IPS DF 6.9 (cell line): ENCODE measurements at places on chromosomes 13 and 19.

- no peak for DNase-seq
Measured at GRCh38 chr13:97231829-97232196, 9.7 kb downstream of the MBNL2 start.

GRCh38 chr13:50994651-50995050 lies 85.1 kb downstream of the RNASEH2B start:
- DNase-seq, result no peak

DNA sequence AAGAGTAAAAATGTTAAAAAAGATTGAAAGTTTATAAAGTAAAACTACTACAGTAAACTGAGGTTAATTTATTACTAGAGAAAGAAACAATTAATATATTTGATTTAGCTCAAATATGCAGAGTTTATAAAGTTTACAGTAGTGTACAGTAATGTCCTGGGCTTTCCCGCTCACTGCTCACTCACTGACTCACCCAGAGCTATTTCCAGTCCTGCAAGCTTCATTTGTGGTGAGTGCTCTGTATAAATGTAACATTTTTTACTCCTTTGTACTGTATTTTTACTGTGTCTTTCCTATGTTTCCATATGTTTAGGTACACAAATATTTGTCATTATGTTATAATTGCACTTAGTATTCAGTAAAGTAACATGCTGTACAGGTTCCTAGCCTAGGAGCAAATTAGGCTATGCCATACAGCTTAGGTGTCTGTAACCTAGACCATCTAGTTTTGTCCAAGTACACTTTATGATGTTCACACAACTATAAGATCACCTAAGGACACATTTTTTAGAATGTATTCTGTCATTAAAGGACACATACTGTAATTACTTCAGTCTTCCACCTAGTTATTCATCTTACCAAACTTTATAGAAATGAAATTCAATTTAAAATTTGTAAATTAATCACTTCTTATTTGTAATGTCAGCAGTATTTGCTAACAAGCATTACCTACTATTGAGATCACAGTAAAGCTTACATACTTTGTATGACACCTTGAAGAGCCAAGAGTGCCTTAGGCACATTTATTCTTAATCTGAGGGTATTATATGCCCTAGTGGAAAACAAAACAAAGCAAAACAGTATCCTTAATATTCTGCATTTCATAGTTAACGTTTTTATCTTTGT lies 683.4 kb downstream of the PCDH9 start:
- DNase-seq, result no peak

GRCh38 chr13:73190477-73190876 lies 131.7 kb downstream of the KLF5 start:
- no peak for DNase-seq

DNA sequence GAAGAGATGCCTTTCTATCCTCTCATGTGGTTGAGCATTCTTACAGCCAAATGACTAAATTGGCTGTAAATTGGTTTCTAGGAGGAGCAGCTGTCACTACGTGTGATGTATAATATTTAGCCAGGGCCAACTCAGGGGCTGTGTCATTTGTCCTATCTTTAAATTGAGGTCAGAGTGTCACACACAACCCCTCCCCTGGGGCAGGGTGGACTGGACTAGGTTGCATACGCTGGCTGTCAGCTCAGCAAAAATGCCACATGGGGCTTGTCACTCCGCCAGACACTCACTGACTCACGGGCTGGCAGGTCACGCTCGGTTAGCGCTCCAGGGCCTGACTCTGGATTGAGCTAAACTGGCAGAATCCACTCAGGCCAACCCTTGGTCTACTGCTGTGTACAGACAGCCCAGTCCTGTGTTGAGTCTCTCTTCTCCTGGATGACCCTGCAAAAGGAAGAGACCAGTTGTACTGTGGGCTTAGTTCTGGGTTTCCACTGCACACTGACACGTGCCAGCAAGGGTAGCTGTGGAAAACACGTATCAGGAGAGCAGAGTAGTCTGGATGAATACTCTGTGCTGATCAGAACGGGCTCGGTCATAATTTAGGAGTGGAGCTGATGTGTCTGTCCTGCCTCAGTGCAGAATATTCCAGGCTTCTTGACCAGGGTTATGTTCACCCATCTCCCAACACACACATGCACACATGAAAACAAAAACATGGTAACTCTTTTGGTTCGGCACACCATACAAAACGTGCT lies 29.1 kb downstream of the SHISA2 start:
- no peak for DNase-seq

DNA sequence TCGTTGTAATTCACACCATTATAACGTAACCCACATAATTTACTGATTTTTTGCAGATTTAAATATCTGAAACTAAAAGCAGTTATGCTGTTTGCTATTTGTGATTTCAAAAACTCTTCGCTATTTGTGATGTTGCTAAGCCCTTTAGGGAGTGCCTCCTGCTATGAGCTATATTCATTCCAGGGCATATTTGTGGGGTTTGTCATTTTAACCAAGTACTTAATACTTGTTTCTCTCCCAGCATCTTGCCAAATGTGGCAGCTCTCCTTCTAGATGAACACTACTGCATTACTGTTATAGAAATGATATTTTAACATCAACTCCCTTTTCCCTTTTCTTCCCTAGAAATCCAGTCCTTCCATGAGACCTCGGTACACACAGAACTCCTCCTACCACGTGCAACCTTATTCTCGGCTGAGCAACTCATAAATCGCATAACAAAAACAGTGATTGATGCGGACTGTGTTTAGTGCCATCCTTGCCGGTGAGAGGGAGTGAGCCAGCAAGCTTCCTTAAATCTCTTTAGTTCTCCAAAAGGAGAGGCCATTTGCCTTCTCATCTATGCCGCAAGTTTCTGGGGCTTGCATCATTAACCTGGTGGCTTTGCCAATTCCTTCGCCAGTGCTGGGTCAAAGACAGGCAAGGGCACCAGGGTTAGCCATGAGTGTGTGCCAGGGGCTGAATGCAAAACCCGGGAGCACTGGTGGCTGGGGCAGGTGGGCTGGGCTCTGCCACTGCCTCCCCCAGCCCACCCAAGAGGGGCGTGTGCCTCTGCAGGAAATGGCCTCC lies 33.4 kb downstream of the RFX2 start:
- no peak for DNase-seq

DNA sequence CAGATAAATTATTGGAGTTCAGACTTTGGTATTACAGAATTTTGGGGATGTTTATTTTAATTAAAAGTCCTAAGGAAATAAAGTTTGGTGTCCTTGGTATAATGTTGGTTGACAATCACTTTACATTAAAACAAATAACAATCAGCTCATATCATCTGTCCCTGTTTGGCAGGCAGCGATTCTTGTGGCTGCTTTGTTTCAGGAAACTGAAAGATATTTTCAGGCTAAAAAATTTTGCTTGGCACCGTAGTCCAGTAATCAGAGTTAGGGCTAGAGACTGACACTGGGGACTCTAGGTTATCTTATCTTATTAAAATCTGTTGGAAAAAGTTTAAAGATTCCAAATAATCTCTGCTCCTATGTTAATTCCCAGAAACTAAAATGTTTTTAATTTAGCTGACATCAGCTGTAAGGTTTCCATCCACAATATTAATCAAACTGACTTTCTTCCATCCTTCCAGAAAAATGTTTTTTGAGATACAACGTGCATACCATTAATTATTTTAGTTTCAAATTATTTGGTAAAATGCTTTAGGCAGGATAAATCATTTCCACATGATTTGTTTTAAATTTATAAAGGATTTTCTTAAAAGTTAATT lies 97.6 kb downstream of the ZIC5 start:
- no peak for DNase-seq

- DNase-seq, result no peak
Measured at GRCh38 chr19:29372091-29372415, 153.7 kb upstream of the VSTM2B start.

DNA sequence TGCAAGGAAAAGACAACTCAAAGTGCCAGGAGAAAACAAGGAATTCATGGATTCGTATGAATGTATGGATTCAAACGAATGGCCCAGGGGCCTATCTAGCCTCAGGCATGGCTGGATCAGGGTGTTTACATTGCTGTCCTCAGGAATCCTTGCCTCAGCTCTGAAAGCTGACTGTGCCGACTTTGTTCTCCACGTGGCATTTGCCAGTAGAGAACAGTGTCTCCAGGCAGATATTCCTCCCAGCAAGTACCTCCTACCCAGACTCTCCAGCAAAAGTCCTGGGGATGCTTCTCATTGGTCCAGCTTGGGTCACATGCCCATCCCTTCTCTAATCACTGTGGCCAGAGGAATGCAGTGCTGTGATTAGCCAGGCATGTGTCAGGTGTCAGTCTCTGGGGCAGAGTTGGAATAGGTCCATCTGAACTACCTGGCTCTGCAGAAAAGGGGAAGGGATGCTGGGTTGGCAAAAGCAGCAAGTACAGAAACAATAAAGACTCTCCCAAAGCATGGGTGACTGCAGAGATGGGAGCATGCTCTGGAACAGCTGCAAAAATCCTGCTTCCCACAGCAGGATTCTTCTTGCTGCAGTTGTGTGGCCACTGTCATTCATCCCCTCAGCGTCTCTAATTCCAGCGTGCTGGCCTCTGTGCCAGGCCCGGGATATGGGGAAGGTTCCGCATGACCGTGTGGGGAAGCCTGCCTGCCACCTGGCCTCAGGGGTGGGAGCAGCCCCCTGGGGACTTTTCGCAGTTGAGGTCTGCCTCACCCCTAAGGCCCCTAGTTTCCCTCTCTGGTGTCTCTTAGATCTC lies 30.0 kb downstream of the CCNE1 start:
- no peak for DNase-seq

DNA sequence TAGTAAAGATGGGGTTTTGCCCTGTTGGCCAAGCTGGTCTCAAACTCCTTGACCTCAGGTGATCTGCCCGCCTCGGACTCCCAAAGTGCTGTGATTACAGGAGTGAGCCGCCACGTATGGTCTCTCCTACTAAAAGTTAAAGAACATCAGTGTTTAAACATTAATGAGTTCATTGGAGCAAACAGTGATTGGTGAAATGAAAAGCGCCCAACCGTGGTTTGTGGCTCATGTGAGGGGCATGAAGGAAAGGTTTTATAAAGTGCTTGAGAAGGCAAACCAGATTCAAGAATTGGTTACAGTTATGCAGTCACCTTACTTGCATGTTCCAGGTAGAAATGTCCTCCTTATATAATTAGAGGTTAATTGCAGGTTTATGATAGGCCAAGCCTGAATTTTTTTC lies 109.5 kb downstream of the ZNF675 start:
- no peak for DNase-seq

DNA sequence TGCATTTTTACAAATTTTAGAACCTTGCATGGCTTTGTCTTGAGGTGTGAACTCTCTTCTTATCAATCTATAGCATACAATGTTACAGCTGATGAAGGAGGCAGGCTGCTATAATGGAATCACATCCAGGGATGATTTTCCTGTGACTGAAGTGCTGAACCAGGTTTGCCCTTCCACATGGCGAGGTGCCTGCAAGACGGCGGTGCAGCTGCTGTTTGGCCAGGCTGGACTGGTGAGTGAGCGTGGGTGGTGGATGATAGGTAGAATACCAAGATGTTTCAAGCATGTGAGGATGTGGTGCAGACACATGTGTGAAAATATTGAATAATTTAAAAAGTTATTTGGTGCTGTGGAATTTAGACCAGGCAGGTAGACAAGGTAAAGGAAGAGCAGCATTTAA lies 34.9 kb upstream of the GPI start:
- no peak for DNase-seq

- DNase-seq, result no peak
Measured at GRCh38 chr19:1213391-1214286, 8.1 kb downstream of the STK11 start.

DNA sequence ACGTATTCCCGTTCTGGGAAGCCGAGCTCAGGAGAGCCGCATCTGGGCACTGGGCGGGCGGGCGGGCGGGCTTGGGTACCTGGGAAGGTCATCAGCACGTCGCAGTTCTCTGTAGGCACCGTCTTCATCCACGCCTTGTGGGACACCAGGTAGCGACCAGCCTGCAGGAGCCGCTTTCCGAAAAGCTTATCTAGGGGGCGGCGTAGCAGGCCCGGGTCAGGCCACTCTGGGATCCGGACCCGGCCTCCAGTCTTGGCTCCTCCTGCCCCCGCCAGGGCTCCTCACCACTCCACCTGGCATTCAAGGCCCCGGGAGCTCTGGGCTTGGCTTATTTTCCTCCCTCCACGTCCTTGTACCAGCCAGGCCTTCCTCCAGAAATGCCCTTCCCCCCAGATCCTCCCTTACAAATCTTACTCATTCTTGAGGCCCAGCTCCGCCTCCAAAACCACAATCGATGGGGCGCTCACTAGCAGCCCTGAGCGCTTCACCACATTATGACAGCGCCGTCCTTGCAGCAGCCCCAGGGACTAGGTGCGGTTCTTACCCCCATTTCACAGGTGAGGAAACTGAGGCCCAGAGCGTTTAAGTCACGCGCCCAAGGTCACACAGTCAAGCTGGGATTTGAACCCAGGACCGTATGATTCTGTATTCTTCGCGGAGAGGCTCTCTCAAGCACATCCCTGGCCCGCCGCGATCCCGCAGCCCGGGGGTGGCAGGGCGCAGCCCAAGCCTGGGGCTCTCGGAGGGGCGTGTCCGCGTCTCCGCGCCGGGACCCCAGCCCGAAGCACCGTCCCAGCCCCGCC lies 843 bp downstream of the ANO8 start:
- no peak for DNase-seq

- DNase-seq, result no peak
Measured at GRCh38 chr19:40719414-40719894, 2.5 kb downstream of the ITPKC start.

DNA sequence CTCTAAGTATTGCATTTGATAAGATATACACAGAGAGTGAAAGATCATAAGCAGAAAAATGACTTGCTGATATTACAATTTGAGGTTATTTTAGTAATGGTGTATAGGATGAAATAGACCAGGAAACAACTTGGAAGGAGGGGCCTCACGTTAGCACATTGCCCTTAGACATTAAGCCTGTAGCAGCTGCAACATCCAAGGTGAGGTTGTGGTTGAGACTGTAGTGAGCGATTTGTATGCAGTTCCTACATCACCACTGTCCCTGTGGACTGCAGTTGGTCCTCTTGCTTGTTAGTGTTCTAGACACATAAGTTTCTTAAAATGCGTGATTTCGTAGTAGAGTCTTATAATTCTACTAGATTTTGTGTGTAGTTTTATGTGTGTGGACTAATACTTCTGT lies 311.3 kb downstream of the ATP8A2 start:
- DNase-seq, result no peak

GRCh38 chr19:28960586-28960985 lies 252.4 kb downstream of the UQCRFS1 start:
- DNase-seq, result no peak

DNA sequence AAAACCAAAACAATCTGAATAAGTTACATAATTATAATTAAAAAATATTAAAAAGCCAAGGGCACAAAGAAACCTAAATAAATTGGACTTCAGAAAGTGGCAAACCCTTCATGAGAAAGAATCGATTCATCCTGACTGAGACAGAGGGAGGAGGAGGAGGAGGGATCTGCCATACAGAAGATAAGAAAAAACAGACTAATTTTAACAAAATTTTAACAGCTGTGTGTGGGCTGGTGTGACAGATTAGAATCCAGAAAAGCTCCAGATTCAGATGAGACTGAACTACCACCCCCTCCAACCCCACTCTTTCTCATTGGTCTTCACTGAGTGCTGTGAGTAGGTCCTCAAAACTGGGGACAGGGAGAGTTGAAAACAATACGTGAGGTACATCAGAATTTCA lies 111.5 kb upstream of the HTR2A start:
- no peak for DNase-seq
